ENCODE measurements at places on chromosomes 3 and 15.

- DNase-seq, result no peak
Measured at GRCh38 chr3:115228266-115228665, 81.2 kb upstream of the ZBTB20 start.

DNA sequence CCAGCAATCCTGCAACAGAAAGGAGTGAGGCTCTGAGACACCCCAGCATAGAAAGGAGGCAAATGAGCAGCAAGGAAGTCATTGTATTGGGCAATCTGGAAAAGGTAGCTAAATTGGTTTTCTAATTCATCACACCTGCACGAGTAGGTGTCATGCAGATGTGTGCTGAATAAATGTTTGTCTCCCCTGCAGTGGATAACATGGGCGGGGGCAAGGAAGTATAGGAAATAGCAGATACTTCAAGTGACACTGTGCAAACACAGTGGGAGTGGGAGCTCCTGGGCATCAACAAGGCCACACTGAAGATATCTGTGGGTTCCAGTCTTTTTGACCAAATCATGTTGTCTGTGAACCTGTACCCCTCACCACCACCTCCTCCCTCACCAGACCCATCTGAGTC is 14.4 kb upstream of the HTR3E start:
- DNase-seq, result no peak

DNA sequence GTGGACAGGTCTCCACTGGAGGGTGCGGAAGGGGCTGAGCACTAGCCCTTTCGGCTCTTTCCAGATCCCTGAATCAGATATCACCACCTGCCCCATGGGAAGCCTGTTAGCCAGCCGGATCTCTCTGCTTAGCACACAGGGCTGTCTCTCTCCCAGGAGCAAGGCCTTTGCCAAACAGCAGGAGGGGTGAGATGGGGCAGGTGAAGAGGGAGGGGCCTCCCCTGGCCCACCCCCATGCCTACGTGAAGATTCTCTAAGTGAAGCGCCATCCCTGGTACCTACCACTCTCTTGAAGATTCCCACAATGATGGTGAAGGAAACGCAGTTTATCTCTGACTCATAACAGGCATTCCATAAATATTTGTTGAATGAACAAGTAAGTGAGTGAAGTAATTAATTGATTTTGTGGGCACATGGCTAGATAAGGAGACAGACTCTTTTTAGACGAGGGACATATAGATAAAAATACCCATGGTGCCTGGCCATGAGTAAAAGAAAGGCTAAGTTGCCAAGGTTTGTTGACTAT is 19.6 kb upstream of the HCN4 start:
- no peak for DNase-seq

DNA sequence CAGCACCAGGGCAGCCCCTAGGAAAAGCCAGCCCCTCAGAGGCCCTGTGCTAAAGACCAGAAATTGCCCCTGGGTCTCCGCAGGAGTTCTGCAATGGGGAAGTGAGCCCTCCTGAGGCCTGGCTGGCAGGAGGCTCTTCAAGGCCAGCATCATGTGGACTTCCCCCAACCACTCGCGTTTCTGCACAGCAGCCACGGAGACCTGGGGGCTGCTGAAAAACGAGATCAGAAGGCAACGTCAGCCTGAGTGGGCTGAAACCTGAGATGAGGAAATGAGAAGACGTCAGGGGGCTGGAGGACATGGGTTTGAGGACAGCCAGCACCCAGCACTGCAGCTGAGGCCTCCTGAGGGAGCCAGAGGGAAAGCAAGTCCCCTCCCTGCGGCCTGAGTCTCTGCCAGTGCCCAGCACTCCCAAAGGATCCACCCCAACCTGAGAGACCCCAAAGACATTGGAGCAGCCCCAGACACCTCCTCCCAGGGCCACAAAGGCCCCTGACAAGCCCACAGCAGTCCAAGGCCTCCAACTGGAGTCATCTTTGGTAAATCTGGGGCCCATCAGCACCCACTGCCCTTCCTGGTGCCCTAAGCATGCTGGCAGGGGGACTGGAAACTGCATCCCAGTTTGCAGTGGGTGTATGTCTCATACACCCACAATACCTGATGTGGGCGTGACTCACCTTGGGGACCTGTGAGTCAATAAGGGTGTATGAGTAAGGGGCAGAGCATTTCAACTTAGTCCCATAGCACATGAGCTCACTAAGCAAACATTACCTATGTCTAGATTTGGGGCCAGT is 29.2 kb upstream of the CYP11A1 start:
- DNase-seq, result no peak

DNA sequence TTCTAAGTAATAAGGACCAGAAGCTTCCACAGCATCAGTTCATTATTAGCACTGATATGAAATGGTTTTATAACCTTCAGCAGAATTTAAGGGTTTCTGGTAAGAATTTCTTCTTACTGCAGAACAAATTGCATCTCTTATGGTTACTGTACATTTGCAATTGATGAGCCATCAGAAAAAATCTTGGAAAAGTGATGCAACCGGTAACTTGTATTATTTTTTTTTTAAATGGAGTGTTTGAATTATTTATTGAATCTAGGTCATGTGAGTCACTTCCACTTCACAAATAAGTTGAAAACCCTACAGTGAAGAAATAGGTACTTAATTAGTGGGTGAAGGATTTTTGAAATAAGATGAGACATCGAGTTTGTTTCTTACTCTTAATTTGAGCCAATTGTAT is 786.0 kb downstream of the TUSC7 start:
- DNase-seq, result no peak

DNA sequence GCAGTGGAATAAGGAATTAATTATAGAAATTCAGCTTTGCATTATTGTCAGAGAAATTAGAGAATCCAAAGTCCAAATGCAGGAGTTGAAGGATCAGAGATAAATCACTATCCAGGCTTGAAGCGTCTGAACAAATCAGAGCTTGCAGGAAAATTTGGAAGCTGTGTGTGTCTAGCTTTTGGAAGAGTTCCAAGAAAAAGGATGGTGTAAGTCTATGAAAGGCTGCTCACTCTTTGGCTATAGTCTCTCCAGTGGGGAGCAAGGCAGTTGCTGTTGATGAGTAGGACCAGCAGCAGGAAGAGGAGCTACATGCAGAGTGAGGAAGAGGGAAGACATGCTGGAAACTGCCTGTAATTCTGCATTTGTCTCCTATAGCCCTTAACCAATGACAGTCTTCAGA is 464.3 kb upstream of the GRM7 start:
- DNase-seq, result no peak

GRCh38 chr3:43074901-43075689 is 30.8 kb downstream of the POMGNT2 start:
- DNase-seq, result no peak

DNA sequence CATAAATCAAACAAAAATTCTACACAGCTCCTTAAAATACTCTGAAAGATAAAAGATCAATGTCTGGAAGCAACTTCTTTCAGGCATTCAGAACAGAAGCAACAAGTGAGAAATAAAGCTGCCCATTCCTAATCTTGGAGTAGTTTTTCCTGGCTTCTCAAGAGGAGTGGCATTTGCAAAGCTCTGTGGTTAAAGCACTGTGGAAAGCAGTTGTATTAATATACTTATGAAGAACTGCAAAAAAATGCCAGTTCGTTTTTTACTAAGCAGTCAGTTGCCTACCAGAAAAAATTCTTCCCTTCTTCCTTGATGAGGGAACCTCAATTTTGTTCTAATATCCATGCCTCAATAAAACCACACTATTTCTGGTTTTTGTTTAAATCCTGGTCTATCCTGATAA is 197.8 kb downstream of the TNIK start:
- DNase-seq, result no peak

GRCh38 chr15:92035961-92036360 is 182.5 kb downstream of the SLCO3A1 start:
- DNase-seq, result no peak

DNA sequence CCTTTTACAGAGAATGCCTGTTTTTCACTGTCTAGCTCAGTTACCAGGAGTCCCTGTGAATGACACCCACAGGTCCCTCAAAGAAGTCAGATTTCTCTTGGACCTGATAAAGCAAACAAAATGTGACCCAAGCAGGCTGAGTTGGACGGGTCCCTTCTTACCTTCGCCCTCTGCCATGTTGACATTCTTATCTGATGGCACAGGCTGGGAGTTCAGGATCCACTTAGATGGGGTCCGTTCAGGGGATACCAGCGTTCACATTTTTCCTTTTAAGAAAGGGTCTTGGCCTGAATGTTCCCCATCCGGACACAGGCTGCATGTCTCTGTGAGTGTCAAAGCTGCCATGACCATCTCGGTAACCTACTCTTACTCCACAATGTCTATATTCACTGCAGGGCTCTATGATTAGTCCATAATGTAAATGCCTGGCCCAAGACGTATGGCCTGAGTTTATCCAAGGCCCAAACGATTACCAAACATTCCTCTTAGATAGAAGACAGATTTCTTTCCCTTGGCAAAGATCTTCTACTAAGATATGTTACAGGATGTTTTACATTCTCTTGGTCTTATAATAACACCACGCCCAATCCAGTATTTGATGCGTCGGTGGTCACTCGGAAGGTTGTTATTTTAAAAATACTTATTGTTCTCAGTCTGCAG is 179.1 kb downstream of the THSD4 start:
- no peak for DNase-seq

- DNase-seq, result no peak
Measured at GRCh38 chr3:29236146-29236840, 44.6 kb upstream of the RBMS3 start.

DNA sequence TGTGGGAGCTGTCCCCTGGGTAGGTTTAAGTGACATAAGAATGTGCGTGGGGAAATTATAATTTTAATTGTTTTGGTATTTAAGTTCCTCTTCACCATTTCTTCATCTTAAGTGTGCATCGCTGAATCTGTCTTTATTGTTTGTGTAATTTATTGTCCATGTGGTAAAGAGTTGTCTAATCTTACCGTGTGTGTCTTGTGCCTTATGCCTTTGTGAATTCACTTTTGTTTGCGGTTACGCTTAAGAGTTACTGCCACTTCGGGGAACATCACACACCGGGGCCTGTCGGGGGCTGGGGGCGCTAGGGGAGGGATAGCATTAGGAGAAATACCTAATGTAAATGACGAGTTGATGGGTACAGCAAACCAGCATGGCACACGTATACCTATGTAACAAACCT is 767 bp downstream of the WDR48 start:
- DNase-seq, result peak; percentile 33

DNA sequence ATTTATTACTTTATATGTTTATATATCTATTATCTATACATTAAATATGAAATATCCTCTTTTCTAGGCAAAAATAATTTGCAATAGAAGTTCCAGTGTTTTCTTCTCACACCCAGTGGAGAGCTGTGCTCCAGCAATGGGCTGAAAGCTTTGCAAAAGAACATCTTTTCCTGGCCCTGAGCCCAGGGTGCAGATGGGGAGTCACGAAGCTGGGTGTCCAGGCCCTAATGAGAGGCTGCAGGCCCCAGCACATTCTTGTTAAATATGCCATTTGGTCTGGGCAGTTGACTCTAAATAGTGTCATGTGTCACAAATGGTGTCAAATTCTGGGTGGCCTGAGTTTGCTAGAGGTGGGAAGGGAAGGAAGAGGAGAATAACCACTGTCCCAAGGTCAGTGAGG is 5.7 kb downstream of the NTRK3 start:
- DNase-seq, result no peak

DNA sequence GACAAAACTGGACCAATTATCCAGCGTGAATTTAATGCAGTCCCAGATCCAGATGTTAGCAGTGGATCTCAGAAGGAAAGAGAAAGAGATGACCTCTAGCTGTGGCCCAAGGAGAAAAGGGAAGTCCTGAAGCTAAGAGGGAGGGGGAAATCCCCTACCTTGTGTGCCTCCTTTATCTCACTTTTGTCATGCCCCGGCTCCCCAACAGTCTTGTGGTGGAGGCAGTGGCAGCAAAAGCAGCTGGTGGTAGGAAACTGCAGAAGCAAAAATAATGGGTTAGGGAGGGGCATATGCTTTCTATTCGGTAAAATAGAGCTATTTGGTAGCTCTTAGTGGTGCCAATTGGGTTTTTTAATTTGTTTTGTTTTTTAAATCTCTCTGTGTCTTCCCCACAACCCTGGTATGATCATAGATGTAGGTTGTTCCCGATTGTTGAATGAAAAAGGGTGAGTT is 56.5 kb downstream of the MCTP2 start:
- DNase-seq, result peak; percentile 87

DNA sequence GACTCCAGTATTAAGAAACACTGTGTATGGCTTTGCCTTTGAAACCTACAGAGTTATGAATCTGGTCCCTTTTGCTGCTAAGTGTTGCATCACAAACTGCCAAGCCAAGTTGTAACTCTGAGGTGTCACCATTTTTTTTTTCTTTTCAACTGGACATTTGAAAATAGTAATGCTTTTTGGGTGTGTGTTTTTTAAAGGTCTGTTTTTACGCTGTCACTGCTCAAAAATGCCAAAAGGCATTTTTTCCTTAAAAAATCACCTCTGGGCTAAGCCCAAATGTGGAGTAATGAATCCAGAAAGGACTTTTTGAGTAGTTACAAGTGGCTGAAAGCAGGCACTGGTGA is 9.5 kb downstream of the SMAD3 start:
- DNase-seq, result peak; percentile 30
